ENCODE measurements at places on chromosomes 11 and 22.

DNA sequence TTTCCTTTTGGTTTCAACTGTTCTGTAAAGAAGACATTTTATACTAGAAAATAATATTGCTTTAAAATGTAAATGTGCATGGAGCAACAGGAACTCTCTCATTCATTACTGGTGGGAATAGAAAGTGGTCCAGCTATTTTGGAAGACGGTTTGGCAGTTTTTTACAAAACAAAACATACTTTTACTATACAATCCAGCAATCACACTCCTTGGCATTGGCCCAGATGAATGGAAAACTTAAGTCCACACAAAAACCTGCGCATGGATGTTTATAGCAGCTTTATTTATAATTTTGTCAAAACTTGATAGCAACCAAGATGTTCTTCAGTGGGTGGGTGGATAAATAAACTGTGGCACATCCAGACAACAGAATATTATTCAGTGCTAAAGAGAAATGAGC, 49.9 kb upstream of the SEPTIN5 start:
- no peak for DNase-seq

GRCh38 chr11:126701520-126701897, 299.1 kb downstream of the KIRREL3 start:
- no peak for DNase-seq

- no peak for DNase-seq
Observed at GRCh38 chr11:120869097-120869496, 154.8 kb upstream of the TBCEL start.

DNA sequence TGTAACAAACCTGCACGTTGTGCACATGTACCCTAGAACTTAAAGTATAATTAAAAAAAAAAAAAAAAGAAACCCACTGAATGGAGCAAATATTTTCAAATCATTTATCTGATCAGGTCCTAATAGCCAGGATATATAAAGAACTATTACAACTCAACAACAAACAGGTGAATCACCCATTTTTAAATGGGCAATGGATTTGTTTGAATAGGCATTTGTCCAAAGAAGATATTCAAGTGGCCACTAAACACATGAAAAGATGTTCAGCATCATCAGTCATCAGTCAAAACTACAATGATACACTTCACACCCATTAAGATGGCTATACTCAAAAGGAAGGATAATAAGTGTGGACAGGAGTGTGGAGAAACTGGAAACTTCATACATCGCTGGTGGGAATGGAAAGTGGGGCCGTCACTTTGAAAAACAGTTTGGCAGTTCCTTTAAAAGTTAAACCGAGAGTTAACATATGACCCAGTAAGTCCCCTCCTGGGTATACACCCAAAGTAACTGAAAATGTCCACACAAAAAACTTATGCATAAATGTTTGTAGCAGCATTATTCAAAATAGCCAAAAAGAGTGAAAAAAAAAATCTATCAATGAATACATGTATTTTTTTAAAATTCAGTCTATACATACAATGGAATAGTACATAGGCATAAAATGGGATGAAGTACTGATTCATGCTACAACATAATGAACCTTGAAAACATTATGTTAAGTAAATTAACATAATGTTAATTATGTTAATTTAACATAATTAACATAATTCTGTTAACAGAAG, 53.1 kb downstream of the ARRB1 start:
- DNase-seq: no peak

DNA sequence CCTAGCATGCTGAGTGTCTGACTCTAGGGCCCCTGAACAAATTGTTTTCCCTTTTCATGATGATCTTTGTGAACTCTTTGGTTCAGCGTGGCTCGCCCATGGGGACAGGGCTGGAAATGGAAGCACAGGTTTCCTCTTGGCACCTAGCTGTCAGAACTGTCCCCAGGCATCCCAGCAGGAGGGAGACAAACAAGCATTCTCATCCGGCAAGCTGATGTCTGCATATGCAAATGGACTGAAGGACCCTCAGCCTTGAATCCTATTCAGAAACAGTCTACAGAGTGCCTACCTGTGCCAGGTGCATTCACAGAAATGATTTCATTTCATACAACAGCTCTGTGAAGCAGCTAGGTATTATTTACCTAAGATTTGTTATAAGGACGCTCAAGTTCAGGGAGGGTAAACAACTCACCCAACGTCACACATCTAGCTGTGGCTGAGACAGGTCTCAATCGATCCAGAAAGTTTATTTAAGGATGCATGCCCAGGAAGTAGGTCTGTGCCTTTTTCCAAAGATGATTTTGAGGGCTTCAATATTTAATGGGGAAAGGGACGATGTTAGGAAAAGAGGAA, 176.4 kb downstream of the KIRREL3 start:
- no peak for DNase-seq

DNA sequence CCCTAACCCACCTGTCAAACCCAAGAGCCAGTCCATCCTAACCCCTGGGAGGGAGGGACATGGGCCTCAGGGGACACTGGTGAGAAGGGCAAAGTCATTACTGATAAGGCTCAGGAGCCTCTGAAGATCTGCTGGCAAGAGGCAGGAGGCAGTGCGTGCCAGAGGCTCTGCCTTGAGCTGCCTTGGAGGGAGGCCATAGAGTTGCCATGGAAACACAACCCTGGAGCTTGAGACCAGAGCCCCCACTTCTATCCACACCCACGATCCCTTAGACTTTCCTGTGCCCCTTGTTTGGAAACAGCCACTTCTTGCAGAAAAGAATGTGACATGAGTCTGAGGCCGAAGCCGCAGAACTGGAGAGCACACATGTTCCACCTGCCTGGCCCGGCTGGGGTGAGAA, 89.7 kb upstream of the CSNK2A3 start:
- no peak for DNase-seq
